Activated CD4-positive, CD25-positive, alpha-beta regulatory T cell treated with anti-CD3 and anti-CD28 coated beads, Interleukin-2, amount 50 U/mL, for 16 hours (primary cell): ENCODE measurements at places on chromosomes 11 and 22.

DNA sequence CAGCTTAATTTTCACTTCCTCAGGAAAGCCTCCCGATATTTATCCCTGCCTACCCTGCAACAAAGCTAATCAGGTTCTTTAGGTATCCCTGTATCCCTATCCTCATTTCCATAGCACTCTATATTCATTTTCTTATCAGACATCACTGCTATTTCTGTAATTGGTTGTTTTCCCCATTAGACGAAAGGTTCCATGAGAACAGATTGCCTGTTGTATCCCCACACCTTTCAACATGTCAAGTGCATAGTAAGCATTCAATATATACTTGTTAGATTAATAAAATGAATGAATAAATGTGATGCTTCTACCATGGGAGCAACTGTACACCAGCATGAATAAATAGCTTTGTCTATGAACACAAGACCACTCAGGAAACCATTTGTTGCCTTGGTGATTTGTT, 499.8 kb downstream of the DLG2 start:
- DNase-seq: no peak

GRCh38 chr11:2779981-2780849, 80.4 kb upstream of the KCNQ1OT1 start:
- DNase-seq: no peak

DNA sequence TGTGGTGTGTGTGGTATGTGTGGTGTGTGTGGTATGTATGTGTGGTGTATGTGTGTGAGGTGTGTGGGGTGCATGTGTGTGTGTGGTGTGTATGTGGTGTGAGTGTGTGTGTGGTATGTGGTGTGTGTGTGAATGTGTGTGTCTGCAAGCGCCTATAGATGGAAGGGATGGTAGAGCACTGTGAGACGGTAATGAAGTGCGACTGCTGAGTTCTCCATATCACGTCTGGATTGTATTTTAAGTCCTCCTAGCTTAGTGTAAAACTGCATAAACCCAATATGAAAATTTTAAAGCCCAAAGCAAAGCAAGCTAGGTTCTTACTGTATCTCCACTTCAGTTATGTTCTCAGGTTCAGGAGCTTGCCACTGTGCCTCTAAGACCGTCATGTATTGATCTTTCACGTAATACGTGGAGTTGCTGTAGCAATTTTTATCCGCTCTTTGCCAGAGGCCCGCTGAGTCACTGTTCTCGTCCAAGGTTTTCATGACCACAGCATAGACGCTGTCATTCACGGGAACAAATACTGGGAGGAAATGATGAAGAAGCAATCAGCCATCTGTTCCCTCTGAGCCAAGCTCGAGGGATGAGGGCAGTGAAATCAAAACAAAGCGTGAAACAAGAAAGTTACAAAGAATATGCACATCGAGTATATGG, 5.5 kb downstream of the PLET1 start:
- DNase-seq: no peak

DNA sequence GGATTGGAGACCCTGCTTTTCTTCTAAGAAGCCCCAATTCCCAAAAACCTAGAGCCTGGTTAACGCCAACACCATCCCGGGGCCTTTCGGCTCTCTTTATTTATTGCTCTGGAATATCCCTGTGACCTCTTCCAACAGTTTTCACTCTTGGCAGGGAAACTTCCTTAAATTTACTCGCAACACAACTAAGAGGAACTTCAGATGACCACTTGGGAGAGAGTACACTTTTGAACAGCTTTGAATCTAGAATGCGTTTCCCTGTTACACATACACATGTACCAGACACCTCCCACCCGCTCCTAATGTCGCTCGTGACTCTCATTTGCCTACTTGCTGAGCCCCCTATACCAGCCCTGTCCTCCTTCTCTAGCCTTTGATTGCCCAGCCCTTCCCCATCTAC, 19.4 kb downstream of the TUBA8 start:
- no peak for DNase-seq

- no peak for DNase-seq
These were observed 33.6 kb upstream of the SUSD2 start for GRCh38 chr22:24147666-24148065.

- DNase-seq: no peak
These were observed 8.4 kb downstream of the MRPL48 start for GRCh38 chr11:73795925-73796632.

DNA sequence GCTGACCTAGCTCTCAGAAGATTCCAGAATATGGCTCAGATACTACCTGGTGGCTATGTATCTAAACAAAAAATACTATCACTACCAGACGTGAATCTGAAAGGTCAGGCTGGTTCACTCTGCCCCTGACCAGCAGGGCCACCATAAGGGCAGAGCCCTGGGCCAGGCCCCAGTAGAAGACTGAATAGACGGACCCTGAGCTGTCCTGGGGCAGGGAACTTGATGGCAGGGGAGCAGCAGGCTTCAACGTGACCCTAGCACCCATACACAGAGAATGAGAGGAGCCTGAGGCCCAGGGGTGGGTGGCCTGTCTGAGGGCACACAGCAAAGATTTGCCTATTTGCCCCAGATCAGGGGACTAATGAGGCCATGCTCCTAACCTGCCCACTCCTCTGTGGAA, 6.6 kb upstream of the RNF185 start:
- no peak for DNase-seq

GRCh38 chr11:122198291-122198983, 82.4 kb upstream of the BLID start:
- DNase-seq: no peak

DNA sequence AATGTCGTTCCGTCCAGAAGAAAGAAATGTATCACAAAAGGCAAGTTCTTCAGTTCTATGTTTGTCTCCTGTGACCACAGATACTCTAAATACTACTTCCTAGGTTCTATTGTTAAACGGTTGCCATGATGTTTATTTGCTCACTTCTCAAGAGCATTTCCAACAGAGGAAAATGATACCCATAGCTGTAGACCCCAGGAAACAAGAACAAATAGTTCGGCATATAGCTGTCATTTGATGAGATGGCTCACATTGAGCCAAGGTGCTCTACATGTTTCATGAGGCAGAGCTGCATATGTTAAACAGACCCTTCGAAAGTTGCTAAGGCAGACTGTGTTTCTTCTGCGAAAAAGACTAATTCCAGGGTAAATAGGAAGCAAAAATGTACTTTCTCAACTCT, 15.4 kb upstream of the ANGPTL5 start:
- no peak for DNase-seq

- no peak for DNase-seq
These were observed 65.4 kb downstream of the MTMR3 start for GRCh38 chr22:29948385-29948769.
